ENCODE measurements at places on chromosomes 5 and 9.

DNA sequence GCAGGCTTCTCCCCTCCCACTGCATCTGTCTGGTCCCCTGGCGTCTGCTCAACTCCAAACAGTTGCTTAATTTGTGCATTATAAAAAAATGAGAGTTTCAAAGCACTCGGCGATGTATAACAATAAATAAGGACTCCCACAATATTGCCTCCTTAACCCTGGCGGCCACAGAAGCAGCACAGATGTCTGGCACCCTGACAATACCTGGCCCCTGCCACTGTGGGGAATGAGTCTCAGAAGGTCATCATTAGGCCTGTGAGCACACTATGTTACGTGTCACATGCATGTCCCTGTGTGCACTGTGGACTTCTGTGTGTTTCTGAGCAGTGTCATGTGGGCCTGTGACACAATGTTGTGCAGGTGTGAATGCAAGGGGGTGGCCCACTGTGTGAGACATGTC lies 236.5 kb downstream of the PBX3 start:
- DNase-seq, result no peak

DNA sequence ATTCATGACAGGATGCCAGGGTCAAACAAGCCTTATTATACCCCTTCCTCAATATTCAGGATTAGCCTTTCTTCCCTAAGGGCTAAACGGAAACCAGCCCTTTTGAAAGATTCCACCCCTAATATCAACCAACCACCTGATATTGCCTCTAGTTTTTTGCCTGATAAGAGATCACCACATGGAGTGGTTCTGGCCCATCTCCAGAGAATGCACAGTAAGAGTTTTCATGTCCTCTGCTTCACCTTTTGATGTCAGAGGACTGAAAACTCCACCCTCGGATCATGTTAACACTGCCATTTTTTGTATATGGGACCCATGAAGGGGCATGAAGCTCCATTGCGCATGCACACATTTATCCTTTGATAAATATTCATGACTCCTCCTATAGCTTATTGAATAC lies 5.8 kb upstream of the LNPEP start:
- DNase-seq, result no peak

GRCh38 chr9:11128156-11128555 lies 515.4 kb upstream of the PTPRD start:
- no peak for DNase-seq

DNA sequence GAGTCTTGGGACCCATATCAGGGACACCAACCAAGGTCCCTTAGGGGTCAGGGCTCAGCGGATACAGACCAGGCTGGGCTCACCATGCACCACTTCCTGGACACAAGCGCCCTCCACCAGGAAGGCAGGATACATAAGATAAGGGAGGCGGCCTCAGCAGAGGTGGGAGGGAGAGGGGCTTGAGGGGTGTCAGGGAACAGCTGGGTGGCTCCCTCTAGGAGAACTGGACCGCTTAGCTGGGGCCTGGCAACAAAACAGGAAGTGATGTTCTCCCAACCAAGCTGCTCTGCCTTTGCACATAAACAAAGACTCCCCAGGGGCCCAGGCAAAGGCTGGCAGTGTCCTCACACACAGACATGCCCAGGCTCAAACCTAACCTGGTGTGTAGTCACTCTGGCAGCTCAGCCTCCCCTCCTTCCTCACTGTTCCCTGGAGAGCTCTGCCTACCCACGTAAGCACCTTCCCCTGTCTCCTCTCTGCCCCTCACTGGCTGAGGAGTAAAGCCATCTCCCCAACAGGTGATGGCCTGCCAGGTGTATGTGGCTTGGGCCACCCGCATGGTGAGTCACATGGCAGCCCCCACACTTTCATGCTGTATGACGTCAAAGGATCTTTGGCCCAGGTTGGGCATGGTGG lies 5.8 kb upstream of the BICD2 start:
- no peak for DNase-seq

DNA sequence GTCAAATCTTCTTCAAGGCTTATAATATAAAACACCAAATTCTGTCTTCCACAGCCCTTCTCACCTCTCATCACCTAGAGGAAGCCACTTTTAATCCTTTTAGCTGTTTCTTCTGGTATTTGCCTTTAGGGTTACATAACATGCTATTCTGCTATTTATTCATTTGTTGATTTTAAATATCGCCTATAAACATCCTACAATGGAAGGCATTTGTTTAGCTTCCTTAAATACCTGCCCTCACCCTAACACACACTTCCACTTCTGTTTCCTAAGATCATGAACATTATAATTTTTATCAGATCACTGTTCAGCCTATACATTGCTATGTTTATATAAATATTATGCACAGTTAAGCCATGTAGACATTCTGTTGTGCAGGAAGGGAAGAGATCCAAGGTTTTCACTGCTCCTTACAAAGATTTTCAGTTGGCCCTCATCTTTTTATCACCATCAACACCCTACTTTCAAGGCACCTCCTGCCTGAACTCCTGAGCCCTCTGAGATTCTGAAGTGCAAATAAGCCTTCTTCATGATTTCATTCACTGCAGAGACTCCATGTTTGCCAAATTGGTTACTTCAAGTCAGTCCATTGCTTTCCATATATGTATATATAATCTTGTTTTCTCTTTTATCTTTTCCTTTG lies 356.9 kb upstream of the ACTBL2 start:
- no peak for DNase-seq

- no peak for DNase-seq
Measured at GRCh38 chr9:106704056-106704615, 158.8 kb upstream of the ZNF462 start.

DNA sequence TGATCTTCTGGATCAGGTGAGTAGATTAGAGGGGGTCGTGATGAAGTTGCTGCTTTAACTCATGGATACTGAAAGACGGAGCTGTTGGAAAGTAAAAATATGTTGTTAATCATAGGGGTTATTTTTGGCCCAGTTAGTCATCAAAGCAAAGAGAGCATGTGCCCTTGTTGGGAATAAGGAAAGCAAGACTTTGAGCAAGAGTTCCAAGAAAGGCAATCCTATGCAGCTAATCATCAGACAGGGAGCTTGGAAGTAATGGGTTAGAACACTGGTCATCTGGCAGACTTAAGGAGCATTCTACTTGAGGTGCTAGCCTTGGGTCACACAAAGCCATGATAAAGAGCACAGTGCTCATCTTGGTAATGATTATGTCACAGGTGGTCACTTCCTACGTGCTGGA lies 18.3 kb downstream of the ASPN start:
- DNase-seq, result no peak

GRCh38 chr5:64637144-64637543 lies 53.2 kb upstream of the SHISAL2B start:
- DNase-seq, result no peak

DNA sequence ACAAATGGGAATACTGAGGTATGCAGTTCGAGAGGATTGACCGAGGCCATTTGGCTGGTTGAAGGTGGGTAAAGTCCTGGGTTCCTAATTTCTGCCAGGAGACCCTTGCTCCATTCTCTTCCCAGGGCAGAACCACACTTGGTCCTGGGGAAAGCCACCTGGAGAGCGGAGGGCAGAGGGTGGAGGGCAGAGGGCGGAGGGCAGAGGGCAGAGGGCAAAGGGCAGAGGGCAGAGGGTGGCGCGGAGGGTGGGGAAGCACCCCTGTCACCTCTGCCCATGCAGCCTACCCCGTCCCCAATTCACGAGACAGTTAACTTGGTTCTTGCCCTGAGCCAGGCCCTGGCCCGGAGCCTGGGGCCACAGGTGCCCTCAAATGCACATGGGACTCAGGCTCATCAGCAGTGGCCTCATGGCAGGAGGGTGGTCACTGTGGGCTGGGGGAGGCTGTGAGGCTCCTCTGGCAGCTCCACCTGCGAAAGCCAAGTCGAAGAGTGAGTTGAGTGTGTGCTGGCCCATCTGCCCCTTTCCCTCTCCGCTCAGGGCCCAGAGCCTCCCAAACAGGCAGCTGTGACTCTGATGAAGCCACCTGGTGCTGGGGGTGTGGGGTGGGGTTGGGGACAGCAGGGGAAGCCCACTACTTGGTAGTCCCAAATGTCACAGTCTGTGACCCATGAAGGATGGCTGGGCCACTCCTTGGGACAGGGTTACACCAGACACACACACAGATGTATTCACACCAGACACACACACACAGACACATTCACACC lies 28.0 kb upstream of the FCN1 start:
- no peak for DNase-seq

- no peak for DNase-seq
Measured at GRCh38 chr9:133845440-133845839, 107.3 kb upstream of the SARDH start.

DNA sequence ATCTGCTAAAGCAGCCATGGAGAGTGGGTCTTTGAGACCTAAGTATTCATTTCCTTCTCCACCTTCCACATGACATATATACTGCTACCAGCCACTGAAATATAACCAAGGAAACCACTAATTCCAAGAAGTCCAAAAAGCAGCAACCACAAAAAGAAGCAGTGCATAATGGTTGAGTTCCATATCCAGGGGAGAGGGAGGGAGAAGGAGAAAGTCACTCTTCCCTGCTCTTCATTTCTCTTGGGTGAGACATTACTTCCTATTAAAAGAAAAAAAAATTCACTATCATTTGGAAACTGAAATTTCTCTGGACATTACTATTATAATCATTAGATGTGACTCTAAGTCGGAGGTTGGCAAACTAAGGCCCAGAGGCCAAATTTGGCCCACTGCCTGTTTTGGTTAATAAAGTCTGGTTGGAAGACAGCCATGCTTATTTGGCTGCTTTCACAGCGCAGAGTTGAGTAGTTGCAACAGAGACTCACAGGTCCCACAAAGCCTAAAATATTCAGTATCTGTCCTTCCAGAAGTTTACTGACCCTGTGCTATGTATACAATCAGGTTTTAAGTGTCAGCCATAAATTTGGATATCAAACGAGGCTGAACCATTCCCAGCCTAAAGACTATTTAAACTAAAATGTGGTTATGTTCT lies 168.6 kb downstream of the MPDZ start:
- DNase-seq, result no peak

DNA sequence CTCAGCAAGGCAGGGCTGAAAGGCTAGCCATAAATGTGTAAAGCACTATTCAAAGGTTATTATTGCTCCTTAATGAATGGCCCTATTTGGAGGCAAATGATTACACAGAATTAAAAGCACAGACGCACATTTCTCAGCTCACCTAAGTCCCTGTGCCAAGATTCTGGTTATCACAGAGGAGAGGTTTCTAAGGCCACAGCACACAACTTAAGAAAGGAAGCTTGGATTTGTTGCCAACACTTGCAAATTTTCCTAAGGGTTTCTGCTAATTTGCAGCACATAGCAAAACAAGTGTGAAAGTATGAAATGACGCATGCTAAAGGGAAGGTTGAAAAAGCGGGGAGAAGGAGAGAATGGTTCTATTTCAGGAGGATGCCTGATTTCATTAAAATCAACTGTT lies 834.1 kb upstream of the C9orf72 start:
- DNase-seq, result no peak

DNA sequence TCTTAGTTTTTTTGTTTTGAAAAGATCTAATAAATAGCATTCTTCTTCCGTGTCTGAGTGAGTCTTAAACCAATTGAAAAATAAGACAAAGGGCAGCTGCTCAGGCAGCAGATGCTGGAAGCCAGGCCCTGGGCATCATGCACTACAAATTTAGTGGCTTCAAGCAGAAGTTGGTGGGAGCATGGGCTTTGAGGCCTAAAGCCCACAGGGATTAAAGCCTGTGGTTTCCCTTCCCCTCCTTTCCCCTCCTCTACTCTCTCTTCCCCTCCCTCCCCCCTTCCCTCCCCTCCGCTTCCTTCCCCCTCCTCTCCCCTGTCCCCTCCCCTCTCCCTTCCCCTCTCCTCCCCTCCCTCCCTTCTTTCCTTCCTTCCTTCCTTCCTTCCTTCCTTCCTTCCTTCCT lies 20.1 kb upstream of the KIF4B start:
- no peak for DNase-seq

- DNase-seq, result no peak
Measured at GRCh38 chr5:156529892-156530291, 202.9 kb downstream of the SGCD start.

- no peak for DNase-seq
Measured at GRCh38 chr9:94979904-94980507, 253.5 kb downstream of the AOPEP start.

DNA sequence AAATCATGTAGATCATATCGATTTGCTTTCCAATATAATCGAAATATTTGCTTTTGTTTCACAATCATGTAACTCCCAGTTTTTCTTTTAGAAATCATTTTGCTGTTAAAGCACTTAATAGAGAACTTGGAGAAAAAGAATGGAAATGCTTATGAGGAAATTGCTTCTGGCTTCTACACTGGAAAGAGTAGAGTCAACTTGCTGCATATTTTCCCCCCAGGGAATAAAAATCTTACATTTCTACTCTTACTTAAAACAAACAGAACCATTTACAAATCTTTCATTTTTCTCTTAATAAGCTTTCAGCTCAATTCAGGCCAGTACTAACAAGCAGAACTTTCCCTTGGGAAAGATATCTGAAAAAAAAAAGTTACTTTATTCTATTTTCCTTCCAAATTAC lies 312.0 kb downstream of the CHSY3 start:
- DNase-seq, result no peak

- DNase-seq, result no peak
Measured at GRCh38 chr5:178328826-178329730, 96.5 kb upstream of the PHYKPL start.

DNA sequence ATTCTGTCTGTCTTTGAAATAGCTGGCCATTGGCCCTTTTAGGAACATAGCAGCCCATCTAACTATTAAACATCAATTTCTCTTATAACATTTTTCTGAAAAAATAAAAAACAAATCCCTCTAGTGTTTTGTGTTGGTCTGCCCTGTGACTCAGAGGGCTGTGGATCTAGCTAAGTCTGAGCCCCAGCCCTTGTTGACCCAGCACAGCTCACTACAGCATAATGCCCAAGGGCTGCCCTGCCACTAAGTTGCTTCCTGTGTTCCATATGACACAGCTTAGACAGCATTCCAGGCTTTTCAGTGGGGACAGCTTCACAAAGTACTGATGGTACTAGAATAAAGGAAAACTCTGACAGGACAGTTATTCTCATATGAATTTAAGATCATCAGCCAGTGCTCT lies 136.0 kb downstream of the SCAMP1 start:
- DNase-seq, result no peak

GRCh38 chr5:88715503-88715902 lies 167.5 kb downstream of the MEF2C start:
- DNase-seq, result no peak

DNA sequence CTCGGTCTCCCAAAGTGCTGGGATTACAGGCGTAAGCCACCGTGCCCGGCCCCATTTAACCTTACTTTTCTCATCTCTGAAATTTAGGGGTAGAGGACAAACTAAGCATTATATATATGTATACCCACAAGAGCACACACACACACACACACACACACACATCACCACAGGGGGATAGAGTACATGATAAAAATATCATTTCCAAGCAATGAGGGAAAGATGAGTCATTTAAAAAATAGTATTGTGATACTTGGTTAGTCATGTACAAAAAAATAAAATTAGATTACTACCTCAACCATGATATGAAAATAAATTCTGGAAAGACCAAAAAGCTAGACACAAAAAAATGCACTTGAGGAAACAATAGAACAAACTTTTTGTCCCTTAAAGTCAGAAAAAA lies 67.2 kb downstream of the CDH18 start:
- no peak for DNase-seq

DNA sequence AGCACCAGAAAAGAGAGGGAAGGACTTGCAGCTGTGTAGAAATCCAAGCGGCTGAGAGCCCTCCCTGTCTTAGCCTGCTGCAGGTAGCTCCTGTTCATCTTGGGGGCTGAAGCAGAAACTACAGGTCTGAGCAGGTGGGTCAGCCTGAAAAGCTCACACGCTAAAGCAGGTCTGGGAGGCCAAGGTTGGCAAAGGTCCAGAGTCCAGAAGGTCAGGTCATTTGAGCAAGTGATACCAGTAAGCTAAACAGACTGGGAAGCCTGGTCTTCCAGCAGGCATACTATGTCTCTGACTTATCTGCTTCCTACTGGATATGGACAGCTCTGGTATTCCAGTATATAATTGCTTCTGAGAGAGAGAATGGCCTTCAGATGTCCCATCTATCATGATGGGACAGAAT lies 26.2 kb downstream of the PTCD2 start:
- no peak for DNase-seq

All from activated T-helper 1 cell treated with anti-CD3 and anti-CD28 coated beads, Interleukin-2, amount 50 U/mL, for 16 hours (primary cell).